ENCODE measurements at places on chromosomes 2 and 18.
A peak's percentile ranks its signal among the peaks of the same experiment; 100 is the strongest.

GRCh38 chr2:159251296-159252173 lies 35.0 kb downstream of the WDSUB1 start:
- DNase-seq, result no peak

DNA sequence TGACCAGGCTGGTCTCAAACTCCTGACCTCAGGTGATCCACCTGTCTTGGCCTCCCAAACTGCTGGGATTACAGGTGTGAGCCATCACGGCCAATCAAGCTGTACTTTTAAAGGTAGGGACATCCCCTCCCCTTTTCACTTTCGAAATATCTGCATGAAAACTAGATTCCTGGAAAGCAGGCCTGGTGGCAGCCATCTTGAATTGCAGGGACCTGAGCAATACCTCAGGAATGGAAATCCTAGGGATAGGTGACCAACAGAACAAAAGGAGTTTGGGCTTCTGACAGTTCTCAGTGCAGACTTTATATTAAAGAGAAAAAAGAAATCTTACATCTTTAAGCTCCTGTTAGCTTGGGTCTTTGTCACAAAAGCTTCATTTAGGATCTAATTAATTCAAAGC lies 62.6 kb downstream of the KLF7 start:
- DNase-seq, result peak; percentile 70

DNA sequence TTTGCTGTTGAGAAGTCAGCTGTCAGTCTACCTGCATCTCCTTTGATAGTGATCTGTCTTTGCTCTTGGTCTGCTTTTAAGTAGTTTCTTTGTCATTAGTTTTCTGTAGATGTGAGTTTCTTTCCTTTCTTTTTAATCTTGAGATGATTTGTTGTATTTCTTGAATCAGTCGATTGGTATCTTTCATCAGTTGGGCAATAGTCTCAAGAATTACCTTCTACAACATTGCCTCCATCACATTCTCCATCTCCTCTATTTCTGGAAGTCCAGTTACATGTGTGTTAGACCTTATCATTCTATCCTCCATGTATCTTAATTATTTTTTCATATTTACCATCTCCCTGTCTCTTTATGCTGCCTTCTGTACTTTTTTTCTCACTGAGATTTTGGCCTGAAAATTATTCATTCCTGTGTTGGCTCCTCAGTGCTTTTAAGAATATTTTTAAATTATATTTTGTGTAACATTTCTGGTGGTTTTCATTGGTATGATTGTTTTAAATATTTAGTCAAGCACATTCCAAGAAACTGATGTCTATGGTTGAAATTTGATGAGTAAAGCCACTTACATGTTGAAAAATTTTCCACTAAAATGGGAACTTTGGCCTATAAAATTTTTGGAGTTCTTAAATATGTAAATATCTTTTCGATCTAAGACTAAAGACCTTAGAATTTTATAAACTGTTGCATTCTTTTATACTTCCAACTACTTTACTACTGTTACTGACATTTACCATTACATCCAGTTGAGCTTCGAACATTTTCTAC lies 239.5 kb upstream of the MGAT5 start:
- DNase-seq, result no peak

GRCh38 chr2:154452906-154453493 lies 245.5 kb upstream of the KCNJ3 start:
- DNase-seq, result peak; percentile 59

DNA sequence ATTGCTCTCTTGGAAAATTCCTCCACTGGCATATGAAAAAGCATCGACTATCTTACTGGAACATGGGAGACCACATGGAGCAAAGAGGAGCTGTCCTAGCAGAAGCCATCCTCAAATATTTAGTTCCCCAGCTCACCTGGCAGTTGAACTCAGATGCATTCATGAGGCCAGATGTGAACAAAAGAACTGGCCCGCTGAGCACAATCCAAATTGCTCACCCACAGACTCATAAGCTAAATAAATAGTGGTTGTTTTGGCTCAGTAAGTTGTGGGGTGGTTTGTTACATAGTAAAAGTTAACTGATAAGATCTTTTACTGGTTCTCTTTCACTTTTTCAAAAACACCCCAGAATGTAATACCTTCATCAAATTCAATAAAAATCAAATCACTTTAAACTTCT lies 108.6 kb upstream of the CWC22 start:
- no peak for DNase-seq

DNA sequence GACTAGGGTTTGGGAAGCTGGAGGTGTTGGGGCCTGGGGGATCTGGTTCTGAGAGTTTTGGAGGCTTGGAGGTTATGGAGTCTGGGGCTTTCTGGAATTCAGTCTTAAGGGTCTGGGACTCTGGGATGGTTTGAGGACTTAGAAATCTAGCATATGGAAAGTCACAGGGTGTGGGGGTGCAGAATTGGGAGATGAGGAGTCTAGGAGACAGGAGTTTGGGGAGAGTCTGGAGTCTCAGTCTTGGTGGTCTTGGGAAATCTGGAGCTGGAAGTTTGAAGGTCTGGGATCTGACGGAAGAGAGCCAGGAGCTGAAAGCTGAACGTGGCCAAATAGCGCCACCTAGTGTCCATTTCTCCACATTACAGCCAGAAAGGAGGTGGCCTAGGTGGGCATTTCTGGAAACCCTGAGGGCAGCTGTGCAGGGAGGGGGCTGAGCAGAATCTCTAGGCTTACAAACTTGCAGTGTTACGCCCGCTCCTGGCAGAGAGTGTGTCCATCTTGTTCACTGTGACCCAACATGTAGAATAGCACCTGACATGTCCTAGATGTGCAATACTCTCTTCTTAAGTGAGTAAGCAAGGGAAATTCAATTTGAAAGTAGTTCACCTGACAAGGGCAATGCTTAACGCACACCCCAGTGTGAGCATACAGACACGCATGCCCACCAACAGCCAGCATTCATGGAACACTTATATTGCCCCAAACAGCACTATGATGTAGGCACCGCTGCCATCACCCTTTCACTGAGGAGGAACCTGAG lies 204.8 kb downstream of the TFCP2L1 start:
- peak; percentile 86 for DNase-seq
